Activated T-helper 1 cell treated with anti-CD3 and anti-CD28 coated beads, Interleukin-2, amount 50 U/mL, for 16 hours (primary cell): ENCODE measurements at places on chromosomes 7 and 10.

GRCh38 chr10:130112821-130113220 lies 2.2 kb upstream of the C10orf143 start:
- no peak for DNase-seq

DNA sequence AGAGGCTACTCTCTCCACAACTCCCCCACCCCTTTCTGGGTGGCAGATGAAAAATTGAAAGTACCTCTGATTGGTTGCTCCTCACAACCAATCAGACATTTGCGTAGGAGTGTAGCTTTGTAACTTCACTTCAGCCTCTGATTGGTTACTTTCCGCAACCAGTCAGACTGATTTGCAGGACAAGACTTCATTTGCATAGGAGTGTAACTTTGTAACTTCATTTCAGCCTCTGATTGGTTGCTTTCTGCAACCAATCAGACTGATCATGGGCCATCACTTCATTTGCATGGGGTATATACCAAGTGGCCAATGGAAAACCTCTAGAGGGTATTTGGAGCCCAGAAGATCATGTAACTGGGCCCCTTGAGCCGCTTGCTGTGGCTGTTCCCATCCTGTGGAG lies 25.6 kb downstream of the CDNF start:
- no peak for DNase-seq

GRCh38 chr7:24779283-24779655 lies 22.0 kb upstream of the GSDME start:
- DNase-seq = no peak

DNA sequence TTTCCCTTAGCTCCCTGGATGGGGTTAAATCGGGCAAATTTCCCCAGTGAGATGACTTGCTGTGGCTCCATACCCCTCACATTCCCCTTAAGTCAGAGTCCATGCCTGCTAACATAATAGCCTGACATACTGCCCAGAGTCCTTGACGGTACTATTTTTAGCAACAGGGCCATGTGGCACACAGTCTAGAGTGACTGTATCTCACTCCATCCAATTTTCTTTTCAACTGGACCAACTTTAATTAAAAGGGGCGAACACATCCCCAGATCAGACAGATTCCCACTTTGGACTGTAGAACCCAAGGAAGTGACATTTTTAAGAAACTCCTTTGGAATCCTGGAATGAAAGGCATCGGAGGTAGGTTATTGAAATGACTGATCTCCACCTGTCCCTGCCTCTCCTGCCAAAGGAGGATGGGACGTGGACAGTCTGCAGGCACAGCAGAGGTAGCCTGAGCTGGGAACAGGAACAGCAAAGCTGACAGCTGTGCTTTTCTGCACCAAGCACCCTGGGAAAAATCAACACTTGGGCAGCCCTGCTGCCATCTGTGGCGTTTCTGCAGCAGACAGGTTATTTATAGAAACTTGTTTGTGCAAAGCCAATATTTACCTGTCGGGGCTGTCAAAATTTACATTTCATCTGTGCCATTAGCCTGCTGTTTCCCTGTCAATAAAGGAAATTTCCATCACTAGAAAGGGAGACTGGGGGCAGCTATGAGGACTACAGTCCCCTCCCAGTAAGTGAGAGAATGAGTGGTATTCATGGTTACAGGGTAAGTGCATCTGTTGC lies 221.5 kb upstream of the AOAH start:
- no peak for DNase-seq

DNA sequence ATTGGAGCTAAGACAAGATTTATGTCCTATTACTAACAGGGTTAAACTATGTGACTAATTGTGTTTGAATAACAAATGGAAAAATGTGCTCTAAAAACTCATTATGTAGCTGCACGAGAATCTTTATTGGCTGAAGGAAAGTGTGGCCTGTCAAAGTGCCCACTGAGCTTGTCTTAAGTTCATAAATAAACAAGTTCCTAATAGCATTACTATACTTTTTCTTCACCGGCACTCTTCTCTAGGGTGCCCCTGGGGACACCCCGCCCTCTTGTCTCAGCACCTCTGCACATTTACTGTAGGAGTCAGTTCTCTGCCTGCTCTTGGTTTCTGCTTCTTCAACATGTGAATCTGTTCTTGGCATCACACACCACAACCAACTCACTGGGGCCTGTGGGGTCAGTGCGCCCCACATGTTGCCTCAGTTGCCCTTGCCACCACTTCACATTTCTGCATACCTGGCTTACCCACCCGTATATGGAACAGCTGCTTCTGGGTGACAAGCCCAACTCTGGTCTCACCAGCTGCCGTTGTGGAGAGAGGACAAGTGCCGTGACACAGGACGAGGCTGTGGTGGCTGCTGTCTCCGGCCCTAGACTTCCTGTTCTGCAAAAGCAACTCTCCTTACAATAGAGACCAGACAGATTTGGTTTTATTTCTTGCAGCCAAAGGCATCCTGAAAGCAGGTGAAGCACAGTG lies 96.3 kb upstream of the DDC start:
- no peak for DNase-seq

- no peak for DNase-seq
These were observed 12.1 kb upstream of the TRPV6 start for GRCh38 chr7:142897691-142898090.

DNA sequence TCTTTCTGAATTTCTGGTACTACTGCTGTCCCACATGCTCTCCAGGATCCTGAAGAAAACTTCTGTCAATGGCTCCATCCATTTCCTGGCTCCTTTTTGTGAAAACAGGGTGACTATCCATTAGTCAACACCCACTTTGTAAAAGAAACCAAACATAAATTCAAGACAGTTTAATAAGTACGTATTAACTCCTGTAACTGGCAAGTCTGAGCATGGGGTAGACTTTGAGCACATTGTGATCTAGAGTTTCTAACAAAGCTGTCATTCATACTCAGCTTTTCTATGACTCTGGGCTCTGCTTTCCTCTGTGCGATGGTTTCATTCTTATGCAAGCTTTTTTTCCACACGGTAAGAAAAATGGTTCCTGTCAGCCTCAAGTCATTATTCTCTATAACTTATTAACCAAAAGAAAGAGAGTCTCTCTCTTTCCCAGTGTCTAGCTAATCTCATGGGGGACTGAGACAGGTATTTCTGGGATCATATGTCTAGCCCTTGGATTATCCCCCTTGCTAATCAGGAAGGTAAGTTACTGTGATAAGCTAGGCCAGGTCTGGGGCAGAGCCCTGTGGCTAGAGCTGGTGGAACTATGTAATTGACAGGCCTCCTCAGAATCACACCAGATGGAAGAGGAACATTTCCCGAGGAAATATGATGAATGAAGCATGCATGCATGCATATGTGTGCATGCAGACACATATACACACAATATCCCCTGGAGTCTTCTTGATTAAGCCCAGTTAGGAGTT lies 98.5 kb downstream of the GNAI1 start:
- no peak for DNase-seq

GRCh38 chr10:84007482-84007881 lies 131.8 kb upstream of the GHITM start:
- no peak for DNase-seq

DNA sequence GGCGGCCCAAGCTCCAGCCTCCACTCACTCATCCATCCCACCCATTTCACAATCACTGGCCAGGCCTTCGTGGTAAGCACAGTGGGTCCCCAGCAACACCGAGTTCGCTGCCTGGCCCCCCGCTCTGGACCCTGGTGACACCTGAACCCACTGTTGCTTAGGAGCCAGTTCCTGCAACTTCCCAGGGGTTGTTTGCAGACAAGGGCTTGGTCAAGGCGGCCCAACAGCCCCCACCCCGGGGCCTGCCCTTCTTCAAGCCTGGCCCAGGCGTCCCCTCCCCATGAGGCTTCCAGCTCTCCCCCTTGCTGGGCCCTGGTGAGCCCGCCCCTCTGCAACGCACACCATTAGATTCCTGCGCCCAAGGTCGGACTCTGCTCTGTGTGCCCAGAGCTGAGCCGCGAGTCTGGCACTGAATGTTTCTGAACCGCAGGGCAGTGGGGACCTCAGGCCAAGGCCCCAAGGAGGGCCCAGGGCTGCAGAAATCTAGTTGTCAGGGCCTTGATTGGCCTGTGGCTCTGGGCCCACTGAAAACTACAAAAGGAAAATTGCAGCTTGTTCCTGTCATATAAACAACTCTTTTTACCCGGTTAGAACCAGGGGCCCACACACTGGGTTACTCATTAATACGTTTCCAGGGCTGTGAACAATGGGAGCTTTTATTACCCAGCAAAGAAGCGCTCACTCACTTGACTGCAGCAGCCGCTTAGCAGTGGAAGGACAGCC lies 2.1 kb upstream of the COX19 start:
- no peak for DNase-seq

GRCh38 chr7:128054511-128054910 lies 23.3 kb upstream of the LRRC4 start:
- no peak for DNase-seq

GRCh38 chr10:49598986-49599385 lies 11.1 kb upstream of the SLC18A3 start:
- DNase-seq = no peak

DNA sequence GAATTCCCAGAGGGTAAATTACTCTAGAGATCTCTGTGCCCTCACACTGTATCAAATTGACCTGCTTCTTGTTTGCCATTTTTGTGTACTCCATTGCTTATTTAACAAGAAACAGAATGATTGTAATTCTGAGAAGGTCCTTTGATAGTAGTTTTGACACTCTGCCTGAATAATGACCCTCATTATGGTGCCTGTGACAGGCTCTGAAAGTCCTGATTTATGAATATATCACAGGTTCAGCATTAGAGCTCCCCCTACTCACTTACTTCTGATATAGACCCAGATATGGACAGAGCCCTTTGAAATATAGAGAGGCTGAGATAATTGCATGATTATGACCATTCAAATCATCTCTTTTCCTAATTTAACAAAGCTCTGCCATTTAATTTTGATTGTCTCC lies 465.2 kb downstream of the MDFIC start:
- DNase-seq = no peak

DNA sequence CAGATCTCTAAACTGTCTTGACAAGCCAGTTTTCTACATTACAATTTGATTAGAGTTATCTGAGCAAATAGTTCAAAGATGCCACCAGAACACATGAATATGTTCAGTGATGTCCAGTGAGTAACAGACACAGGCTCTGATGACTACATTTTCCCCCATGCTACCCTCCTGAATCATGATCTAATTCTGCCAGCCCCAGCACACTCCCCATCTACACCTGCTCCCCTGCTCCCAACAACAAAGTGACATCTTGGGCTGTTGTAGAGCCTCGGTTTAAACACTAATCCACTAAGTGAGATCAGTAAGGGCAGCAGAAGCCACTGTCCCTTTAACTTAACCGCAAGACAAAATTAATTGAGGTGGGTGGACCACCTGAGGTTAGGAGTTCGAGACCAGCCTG lies 104.6 kb downstream of the PROSER2 start:
- no peak for DNase-seq

- peak; percentile 7 for DNase-seq
These were observed 11.0 kb downstream of the MPP7 start for GRCh38 chr10:28291881-28292297.

GRCh38 chr7:33640741-33641140 lies 264.6 kb upstream of the BMPER start:
- no peak for DNase-seq

DNA sequence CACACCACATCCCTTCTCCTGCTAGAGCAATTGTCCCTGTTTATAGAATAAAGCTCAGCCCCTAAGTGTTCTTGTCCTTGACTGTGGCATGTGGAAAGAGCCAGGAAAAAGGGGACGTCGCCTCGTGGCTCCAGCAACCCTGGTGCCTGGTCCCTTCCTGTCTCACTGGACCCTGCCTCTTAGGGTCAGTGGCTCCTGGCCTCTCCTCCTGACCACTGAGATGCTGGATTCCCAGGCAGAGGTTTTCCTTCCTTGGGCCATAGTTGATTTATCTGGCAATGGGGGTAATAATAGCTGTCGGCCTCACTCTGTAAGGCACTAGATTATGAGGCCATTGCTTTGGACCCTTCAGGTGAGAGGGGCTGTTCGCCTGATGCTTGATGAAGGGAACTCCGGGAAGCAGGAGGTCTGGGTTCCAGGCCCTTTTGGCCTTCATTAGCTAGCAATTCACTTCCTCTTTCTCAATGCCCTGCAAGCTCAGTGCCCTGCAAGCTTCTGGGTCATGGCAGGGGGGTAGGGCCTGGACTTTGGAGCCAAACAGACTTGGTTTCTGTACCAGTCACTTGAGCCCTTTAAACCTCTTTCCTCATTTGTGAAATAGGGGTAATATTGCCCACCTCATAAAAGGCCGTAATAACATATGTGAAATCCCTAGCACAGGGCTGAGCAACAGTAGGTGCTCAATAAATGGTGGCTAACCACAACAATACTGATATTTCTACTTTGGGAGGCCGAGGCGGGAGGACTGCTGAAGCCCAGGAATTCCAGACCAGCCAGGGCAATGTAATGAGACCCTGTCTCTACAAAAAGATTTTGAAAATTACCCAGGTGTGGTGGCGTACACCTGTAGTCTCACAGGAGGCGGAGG lies 1.1 kb downstream of the ASL start:
- no peak for DNase-seq

DNA sequence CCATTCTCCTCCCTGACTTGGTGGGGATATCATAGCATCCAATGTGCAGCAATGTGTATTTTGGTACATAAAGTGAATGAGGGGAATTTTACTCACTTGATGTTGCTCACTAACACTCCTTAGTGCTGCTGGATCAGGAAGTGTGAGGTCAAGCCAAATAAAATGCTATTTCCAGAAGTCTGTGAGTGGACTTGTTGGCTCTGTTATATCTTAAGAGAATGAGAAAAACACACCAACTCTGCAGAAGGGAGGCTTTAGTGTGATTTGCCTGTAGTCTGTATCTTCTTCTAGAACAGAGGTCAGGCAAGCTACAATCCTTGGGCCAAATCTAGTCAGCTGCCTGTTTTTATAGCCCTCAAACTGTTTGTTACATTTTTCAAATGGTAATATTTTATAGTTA lies 154.3 kb downstream of the POLR1F start:
- DNase-seq = no peak

DNA sequence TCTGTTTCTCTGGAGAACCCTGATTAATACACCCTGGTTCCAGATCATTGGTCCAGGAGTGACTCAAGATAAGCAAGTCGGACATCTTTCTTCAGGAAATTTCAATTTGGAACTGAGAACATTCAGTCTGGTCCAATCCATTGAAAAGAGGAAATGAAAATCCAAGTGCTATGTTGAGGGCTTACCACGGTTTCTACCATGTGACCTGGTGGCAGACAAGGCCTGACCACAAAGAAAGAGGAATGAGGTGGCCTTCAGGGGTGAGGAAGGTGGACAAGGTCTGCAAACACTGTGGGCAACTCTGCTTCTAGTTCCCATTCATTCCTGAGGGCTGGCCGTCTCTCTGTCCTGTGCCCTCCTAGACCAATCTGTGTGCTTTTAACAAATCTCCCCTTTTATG lies 149.2 kb upstream of the GHITM start:
- DNase-seq = no peak
